NCI-H2029 treated with DMSO at 0.1 percent for 48 hours (cell line): ENCODE measurements at places on chromosomes 5 and 9.

DNA sequence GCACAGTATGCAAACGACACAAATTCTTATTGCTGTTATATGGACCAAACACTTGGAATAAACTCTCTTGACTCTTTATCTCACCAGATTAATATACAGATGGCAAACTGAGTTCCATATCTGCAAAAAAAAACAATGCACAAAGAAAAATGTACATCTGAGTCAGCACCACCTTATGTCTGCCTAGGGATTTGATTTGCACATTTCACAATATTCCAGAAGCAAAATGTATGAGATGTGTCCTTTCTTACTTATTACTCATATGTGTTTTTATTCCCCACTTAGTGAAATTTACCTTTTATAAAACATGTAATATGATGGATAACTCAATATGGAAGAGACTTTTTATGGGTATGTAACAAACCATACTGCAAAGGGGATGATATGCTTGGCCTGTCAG, 236.9 kb downstream of the GLIS3 start:
- DNase-seq = no peak

DNA sequence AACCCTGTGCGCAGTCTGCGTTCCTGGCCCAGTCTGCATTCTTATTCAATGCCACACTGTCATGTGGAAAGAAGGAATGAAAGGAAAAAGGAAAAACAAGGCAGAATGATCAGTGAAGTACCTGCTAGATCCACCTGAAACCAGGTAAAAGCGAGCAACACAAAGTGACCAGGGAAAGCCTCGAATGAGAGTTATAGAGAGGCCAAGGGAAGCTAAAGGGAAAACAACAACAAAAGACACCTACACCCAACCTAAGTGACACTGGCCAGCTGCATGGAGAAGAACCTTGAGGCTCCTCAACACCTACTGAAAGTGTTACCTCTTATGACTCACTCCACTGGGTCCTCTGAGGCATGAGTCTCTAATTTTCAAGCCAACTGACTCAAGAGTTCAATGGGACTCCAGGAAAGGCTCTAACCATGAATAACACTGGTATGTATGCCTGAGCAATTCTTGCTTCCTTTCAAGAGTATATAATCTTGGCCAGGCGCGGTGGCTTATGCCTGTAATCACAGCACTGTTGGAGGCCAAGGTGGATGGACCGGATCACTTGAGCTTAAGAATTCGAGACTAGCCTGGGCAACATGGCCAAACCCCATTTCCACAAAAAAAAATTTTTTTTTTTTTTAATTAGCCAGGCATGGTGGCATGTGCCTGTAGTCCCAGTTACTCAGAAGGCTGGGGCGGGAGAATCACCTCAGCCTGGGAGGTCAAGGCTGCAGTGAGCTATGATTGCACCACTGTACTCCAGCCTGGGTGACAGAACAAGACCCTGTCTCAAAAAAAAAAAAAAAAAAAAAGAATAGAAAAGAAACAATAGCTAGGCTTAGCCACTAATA, 29.0 kb downstream of the MTMR12 start:
- DNase-seq = no peak

DNA sequence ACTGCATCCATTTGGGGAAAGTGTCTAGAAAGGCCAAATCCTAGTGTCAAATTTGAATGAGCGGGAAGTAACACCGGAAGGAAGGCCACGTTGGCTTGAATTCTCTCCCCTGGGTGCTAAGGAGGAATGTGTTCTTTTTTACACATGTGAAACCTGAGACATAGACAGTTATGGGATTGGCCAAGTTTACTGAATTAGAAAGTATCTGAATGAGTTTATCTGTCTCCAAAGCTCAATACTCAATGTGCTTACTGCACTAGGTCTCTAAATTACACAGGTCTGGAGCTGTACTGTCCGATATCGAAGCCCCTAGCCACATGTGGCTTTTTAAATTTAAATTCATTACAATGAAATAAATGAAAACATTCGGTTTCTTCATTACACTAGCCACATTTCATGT, 6.0 kb downstream of the DMRT1 start:
- no peak for DNase-seq

DNA sequence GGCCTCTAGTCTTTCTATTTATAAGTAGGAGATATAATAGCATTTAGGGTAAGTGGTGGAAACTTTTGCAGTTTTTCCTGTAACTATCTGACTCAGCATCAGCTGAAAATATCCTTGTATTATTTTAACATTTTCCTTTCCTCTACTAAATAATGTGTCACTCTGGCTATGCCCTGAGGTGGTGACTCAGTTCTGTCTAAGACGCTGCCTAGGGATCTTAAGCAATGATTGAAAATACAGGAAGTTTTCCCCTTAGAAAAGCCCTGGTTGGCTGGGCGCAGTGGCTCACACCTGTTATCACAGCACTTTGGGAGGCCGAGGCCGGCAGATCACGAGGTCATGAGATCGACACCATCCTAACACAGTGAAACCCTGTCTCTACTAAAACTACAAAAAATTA, 9.3 kb upstream of the EDIL3 start:
- no peak for DNase-seq

DNA sequence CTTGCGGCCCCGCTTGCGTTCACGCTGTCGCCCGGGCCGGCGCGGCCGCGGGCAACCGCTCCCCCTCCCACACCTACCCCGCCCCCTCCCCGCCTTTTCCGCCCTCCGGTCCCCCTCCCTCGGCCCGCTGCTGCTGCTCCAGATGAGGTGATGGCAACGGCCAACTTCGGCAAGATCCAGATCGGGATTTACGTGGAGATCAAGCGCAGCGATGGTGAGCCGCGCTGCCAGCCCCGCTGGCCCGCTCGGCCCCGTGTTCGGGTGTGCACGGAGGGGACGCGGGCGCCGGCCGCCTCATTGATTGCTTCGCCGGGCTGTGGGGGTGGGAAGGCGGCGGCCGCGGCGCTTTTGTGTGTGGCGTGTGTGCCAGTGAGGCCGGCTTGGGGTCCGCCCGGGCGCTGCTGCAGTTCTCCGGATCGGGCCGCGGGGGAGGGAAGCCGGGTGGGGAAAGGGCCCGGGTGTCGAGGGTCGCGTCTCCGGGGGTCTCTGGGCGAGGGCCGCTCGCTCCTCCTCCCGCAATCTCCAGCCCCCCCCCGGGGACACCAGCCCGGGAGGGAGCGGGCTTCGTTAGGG, 403 bp downstream of the KIF2A start:
- no peak for DNase-seq

DNA sequence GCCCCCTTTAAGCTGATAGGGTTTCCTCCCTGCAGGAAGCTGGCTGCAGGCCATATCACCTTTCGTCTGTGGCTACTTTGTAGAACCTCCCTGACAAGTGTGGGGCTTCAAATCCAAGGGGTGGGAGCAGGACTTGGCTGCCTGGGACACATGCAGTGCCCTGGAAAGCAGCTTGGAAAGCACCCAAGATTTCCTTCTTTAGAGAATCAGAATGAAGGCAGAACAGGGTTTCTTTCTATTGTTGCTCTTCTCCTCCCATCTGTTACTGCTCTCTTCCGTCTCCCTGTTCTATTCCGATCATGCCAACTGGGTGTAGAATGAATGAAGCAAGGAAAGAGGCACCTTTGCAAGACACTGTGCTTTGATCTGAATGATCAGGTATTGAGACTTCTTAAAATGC, 282.2 kb downstream of the MED10 start:
- no peak for DNase-seq

DNA sequence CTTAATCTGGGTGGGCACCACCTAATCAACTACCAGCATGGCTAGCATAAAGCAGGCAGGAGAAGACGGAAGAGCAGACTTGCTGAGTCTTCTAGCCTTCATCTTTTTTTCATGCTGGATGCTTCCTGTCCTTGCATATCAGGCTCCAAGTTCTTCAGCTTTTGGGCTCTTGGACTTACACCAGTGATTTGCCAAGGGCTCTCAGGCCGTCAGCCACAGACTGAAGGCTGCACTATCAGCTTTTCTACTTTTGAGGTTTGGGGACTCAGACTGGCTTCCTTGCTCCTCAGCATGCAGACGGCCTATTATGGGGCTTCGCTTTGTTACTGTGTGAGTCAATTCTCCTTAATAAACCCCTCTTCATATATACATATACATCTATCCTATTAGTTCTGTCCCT, 180.2 kb downstream of the TRPM3 start:
- DNase-seq = no peak

DNA sequence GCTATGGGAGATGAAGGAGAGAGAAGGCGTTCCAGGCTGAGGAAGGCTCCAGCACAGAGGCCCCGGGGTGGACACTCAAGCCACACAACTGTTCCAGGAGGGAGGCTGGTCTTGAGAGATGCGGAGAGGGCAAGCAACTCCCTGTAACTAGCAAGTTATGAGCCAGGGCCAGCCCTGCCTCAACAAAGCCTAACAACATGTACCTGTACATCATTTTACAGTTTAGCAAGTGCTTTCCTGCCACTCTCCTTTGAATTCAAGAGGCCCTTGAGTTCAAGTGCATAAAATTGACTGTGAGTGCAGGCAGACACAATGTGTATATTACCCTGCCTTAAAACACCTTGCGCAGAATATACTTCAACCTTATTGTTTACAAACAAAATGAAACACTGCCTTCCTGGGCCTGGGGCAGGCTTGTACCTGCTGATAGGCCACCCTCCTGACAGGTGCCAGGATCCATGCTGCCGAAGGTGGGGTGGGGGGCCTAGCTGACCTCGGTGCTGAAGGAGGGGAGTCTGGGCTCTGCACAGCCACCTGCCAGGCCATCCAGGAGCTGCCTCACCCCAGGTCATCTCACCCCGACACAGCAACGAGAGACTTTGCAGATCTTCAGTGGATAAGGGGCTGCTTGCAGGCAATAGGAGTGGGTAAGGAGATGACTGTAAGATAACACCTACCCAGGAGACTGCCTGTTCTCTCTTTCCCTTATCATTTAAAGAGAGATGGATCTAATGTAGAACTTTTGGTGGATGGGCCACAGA, 80.0 kb downstream of the PPARGC1B start:
- DNase-seq = peak; percentile 88

- peak; percentile 25 for DNase-seq
These were observed 65.2 kb downstream of the TRIO start for GRCh38 chr5:14208071-14209021.

- no peak for DNase-seq
These were observed 43.3 kb upstream of the TJP2 start for GRCh38 chr9:69130456-69131441.

DNA sequence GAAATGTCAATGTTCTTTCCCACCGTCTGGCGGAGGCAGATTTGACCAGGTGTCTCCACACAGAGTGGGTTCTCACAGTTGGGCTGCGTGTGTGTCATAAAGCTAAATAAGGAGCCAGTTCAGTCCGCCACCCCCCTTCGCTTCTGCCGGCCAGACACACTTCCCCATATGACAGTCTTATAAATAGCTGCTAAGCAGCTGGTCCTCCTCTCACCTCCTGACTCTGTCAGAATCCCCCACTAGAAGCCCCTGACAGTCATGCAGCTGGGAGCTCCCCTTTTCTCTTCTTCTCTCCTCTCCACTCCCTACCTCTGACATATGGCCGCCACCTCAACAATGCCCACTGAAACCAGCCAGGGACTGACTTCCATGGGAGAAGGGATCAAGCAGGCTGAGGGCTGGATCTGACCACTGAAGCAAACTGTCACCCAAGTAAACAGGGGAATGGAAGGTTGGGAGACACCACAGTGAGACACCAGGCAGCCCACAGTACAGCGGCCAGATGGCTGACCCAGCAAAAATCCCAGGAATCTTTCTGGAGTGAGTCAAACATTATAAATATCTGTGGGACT, 141.9 kb upstream of the EFNA5 start:
- DNase-seq = no peak

DNA sequence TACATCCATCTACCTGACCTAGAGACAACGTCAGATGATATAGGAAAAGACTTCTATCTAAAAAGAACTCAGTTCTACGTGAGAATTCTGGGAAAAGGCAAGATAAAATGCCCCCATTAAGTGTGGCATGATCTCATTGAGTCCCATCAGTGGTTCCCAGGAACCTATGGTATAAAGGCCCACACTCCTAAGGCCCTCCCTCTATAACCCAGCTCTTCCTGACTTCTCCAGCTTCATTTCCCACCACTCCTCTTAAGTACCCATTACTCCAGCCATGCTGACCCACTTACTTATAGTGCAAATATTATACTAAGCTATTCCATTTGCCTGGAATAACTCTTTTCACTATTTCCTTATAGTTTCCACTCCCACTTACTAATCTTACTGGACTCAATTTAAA, 95.4 kb upstream of the NR5A1 start:
- DNase-seq = peak; percentile 86

DNA sequence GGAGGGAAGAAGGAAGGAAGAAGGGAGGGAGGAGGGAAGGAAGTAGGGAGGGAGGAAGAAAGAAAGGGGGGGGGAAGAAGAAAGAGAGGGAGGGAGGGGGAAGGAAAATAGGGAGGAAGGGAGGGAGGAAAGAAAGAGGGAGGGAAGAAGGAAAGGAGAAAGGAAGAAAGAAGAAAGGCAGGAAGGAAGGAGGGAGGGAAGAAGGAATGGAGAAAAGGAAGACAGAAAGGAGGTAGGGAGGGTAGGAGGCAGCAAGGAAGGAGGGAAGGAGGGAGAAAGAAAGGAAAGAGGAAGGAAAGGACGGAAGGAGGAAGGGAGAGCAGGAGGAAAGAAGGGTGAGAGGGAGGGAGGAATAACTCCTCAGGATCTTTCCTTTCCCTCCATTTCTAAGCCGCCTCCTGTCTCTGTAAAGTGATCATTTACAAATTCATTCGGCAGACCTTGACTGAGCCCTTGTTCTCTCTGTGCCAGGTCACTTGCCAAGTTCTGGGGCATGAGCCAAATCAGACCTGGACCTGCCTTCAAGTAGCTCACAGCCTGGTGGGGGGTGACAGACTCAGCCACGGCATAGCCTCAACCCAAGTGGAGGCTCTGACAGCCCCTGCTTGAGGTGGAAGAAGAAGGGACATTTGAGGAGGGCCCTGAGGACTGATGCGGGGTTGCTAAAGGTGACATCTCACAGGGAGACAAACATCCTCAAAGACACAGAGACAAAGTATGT, 69.0 kb upstream of the HRH2 start:
- no peak for DNase-seq

DNA sequence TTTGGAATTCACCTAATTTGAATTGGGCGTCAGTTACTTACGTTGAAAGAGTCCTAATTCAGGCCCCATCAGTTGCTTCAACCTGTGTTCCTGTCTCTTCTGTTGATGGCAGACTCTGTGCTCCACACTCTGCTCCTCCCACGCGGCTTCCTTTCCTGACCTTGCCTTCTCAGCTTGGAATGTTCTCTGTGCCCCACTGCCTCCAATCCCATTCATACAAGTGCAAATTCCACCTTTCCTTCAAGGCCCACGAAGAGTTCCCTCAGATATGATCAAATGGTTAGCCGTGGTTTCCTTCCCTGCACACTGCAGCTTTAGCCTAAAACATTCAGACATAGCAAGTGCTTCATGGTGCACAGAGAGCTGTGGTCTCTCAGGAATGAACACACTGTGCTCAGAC, 65.7 kb downstream of the SREK1 start:
- DNase-seq = no peak

GRCh38 chr5:58054018-58054417, 405.9 kb downstream of the PLK2 start:
- DNase-seq = no peak

DNA sequence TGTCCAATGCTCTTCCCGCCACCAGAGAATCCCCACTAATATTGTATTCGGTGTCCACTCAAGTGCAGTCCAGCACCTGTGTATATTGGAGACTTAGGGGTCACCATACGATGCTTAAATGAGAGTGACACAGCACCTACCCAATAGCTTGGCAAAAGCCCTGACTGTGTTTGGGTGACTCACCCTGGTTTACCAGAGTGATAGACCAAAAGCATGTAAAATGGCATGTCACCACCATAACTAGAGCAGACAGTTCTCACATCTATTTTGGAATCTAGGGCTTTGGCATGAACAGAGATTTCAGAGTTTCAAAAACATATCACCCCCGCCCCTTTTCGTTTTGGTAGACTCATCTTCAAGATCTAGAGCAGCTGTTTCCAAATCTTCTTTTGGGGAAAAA, 217.3 kb upstream of the RASEF start:
- no peak for DNase-seq

GRCh38 chr5:65767565-65767964, 45.6 kb downstream of the NLN start:
- DNase-seq = no peak
